Upper lobe of right lung (tissue), 1 donor: ENCODE measurements at places on chromosomes 3 and 15. TPM values are rescaled to one million over a fixed set of nuclear protein-coding genes. Genes with fewer than 3 reads are reported as not detected.

GPR62 gene
- total RNA-seq: not detected

CPNE4 gene
- 0.26 TPM for total RNA-seq

CYP11A1 gene
- total RNA-seq: 1.1 TPM

CRABP1 gene
- total RNA-seq: not detected

HTR3E gene
- not detected for total RNA-seq

CCDC71 gene
- 22.1 TPM for total RNA-seq

TNFAIP8L3 gene
- 10.9 TPM for total RNA-seq

CPN2 gene
- not detected for total RNA-seq

TIMP4 gene
- 6.9 TPM for total RNA-seq

CHRNA7 gene
- total RNA-seq: 0.75 TPM

SI gene
- total RNA-seq: not detected

GRCh38 chr3:110902453-110903085, 169.0 kb upstream of the NECTIN3 start:
- DNase-seq: no peak

DNA sequence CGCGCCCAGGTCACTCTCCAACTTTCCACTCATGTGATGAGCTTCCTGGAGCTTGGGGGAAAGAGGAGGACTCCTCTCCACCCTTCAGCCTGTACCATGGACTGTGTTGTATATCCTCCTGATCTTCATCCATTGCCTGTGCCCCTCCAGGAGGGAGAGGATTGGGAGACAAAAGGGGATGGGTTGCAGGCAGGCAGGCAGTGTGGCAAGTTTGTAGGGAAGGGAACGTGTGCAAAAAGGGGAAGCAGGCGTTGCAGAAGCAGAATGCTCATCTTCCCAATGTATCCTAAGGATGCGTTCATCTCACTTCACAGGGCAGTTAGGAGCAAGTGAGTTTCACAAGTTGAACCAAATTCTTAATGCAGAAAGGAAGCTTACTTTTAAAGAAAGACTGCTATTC, 28.1 kb upstream of the GHSR start:
- DNase-seq: no peak

- peak; percentile 52 for DNase-seq
Measured at GRCh38 chr3:126026277-126026751, 57.3 kb downstream of the ROPN1B start.

GRCh38 chr3:29887451-29887850, 606.6 kb downstream of the RBMS3 start:
- DNase-seq: no peak

DNA sequence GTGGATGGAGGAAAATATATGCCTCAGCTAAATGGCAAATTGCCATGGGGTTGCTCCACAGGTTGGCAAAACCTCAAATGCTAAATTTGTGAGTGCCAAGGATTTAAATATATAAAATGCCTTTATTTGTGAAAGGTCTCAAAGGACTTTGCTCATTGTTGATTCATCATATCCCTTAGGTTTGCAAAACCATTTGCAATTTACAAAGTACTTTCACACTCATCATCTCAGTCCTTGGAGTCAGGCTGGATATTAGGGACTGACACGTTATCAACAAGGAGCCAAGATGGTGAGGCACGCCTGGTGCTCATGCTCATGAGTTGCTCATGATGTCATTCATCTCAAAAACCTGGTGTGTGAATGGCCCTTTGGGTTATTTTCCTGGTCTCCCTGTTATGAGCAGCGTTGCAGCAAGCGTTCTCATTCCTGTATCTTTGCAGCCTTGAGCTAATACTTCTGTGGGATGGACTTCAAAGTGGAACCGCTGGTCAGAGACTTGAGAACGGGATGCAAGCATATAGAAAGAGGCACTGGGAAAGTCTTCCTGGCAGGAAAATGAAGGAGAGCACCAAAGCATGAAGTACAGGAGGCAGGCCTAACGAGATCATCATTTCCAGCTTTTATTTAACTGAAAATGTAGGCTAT, 66.0 kb downstream of the MYO1E start:
- DNase-seq: no peak

- DNase-seq: no peak
Measured at GRCh38 chr3:41569632-41570305, 370.5 kb downstream of the CTNNB1 start.

DNA sequence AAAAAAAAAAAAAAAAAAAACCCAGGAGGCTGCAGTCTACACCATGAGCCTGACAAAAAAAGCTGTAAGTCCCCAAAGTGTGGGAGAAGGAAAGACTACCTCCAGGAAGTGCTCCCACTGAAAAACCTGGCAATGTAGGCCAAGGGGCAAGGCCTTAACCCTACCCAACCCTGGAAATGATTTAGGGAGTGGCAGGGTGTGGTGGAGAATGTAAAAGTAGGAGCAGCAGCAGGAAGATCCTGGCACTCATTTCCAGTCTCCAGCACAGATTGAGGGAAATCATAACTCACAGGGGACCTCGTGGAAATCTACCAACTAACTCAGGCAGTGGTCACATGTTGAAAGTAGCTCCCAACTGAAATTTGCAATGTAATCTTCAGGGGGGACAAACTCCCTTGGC, 839.5 kb downstream of the EPHA3 start:
- peak; percentile 10 for DNase-seq

DNA sequence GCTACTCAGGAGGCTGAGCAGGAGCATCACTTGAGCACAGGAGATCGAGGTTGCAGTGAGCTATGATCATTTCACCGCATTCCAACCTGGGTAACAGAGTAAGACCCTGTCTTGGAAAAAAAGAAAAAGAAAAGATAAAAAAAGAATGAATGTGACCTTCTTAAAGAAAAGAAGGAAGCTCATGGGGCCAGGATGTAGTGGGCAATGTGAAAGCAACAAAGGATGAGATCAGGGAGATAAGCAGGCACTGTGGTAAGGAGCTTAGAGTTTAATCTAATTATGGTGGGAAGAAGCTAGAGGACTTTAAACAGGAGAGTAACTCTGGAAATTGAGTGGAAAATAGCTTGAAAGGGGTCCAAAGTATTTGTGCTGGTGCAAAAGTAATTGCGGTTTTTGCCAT, 231.6 kb upstream of the UBE2E2 start:
- DNase-seq: no peak

DNA sequence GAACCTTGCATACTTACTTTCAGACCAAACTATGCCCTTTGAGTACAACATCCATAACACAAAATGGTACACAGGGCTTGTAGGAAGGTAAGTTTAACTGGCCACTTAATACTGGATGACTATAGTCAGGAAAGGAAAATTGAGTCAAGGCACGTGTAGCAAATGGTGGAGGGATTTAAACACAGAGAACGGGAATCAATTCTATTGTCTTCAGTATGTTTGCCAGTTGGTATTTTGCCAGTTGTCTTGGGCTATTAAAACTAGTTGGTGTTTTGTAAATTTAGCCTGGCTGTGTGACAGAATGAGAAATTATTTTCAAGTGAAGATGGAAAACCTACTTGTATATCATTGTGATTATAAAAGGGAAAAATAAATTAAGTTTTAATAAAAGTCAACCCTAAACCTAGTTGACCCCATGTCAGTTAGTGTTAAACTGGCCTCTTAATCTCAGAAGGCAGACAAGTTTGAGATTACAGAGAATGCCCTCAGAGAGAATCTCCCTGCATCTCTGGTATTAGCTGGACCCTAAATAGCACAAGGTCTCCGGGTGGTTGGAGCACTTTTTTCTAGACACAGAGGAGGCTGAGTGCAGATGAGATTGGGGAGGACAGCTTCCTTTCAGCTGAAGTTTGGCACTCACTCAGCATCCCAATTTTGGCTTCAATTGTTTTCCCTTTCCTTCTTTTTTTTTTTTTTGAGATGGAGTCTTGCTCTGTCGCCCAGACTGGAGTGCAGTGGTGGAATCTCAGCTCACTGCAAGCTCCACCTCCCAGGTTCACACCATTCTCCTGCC, 91.2 kb downstream of the MB21D2 start:
- no peak for DNase-seq

DNA sequence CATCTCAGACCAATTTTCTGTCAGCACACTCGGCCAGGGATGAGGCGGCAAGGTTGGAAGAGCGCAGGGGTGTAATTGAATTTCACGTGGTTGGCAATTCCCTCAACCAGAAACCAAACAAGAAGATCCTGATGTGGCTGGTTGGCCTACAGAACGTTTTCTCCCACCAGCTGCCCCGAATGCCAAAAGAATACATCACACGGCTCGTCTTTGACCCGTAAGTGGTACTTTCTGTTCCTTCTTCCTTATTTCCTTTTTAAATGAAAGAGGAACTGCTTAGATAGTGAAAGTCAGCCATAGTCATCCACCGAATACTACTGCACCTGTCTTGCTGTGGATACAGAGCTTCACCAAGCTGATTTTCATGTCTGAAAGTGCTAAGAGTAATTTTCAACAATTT, 60.1 kb downstream of the SGO1 start:
- no peak for DNase-seq

DNA sequence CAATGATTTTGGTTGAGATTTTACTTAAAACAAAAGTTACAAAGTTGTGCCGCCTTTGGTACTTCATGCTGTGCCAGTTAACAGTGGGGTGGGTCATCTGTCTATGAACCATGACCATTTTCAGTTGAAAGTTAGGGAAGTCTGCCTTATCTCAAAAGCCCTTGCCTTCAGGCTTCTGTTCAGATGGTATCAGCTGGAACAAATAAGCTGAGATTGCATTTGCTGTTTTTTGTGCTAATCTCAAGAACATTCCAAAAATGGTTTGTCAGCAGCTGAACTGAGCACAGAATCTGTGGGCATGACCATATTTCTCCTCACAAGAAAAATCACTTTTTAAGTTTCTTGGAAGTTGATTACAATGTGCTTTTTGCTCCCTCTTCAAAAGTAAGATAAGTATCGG, 142.3 kb downstream of the IL5RA start:
- DNase-seq: no peak

DNA sequence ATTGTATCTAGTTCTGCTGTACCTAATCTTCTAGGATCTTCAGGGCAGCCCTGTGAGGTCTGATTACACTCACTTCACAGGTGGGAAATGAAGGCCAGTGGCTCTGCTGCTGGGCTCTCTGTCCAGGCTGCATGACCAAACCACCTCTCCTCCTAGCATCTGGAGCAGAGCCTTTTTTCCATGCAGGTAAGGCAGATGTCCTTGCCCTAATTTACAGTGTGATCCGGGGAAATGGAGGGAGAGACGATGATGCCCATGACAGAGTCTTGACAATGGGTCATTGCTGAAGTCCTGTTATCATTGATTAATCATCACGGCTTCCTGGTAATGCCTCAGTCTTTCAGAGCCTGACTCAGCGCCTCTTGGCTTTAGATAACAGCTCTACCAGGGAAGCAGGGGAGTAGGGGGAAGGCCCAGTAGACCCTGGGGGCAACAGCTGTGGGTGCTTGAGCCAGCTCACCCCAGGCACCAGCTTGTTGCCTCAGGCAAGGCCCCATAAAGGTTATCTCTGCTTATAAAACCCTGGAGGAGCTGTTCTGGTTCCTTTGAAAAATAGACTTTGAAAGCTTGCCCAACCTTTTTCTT, 153.4 kb downstream of the GABRG3 start:
- no peak for DNase-seq

GRCh38 chr3:47057212-47057671, 77.8 kb downstream of the NBEAL2 start:
- no peak for DNase-seq

DNA sequence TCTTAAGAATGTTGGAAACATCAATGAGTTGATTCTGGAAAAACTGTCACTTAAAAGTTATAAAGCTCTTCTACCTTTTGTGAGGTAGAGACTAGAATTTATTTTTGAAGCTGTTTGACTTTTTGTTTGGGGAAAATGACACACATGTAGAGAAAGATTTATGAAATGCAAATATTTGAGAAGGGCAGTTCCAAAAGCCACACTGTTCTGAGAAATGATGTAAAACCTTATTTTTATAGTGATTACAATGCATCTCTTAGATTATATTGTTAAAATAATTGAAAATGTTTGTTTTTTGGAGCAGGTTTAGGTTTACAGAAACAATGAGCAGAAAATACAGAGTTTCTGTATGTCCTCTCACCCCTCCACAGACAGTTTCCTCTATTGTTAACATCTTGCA, 116.1 kb upstream of the CMC1 start:
- no peak for DNase-seq

DNA sequence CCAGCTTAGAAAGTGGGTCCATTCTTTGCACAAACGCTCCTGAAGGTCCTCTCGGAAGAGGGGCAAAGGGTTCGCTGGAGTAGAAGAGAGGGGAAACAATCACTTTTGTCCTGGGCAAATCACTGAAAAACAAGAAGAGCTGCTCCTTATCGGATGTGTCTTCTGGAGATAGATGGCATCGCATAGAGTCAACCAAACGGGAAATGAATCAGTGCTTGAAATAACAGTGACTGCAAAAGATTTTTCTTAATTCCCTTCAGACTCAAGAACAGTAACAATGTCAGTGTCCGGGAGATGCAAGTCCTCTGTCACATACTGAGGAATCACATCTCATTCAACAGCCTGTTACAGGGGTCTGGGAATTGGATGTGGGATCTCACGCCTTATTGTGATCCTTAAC, 78.8 kb upstream of the PCSK6 start:
- no peak for DNase-seq

- no peak for DNase-seq
Measured at GRCh38 chr3:195877136-195877715, 31.1 kb downstream of the TNK2 start.

GRCh38 chr15:43187544-43188155, 2.4 kb downstream of the CCNDBP1 start:
- no peak for DNase-seq

DNA sequence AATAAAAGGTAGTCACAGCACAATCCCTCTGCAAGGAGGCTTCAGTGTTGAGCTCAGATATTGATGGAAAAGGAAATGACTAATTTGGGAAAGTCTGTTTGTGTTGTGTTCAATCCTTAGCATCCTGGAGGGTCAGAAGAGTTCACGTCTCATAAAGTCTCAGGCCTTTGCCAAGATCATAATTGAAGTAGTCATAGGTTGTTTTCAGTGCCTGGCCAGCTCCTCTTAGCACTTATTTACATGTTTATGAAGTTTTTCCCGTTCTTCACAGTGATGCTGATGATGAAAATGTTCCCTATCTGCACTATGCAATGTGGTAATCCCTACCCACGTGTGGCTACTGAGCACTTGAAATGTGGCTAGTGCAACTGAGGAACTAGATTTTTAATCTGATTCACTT, 61.6 kb upstream of the TGFBR2 start:
- DNase-seq: no peak

DNA sequence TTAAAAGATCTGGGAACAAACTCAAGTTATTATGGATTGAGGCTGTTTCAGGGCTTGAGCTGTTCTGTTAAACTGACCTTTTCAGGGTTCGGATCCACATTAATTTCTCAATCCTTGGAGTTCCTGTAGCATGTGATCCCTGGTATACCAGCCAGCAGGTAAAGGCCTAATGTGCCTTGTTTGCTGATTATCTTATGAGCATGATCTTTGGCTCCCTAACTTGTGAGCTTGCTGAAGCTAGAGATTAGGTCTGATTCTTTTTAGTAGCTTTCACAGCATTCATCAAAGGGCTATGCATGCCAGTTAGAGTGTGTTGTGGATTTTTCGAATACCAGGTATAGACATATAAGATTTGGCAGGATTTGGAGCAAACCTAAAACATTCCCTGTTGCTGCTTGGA, 10.3 kb downstream of the CORO2B start:
- DNase-seq: no peak

DNA sequence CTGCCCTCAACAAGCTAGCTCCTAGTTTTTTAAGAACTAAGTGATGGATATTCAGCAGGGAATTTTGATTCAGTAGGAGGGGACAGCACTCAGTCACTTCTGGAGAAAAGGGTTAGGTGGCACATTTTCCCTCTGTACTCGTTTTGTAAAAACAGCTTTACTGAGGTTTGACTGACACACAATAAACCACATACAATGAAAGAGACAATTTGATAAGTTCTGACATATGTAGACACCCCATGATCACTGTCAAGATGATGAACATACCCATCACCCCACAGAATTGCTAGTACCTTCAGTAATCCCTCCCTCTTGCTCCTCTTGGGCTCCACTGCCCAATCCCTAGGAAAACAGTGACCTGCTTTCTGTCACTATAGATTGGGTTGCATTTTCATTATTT, 29.0 kb upstream of the PLAAT1 start:
- no peak for DNase-seq
